Mesothelial cell of epicardium (in vitro differentiated cells): ENCODE measurements at places on chromosomes 4 and X.

DNA sequence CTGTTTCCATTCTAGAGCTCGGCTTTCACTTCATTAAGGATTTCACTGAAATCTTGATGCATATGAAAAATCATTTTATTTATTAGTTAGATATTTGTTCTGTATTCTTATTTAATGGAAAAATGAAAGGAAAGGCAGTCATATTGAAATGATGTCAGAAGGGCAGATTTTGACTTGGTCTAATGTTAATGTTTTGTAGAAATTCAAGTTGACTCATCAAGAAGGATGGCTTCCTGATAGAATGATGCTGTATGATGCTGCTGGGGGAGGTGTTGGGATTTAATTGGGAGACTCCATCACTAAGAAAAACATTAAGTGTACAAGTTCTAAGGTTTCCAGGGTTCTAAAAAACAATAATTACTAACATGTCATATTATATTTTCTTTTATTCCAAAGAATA is 204.8 kb downstream of the PDGFC start:
- no peaks in the 10 kb centered on the region for H3K27me3 ChIP-seq
- no peak overlapping the region for H3K27ac ChIP-seq
- DNase-seq: no peak
- no peak overlapping the region for H3K4me3 ChIP-seq
- H3K36me3 ChIP-seq: peaks cover 10% of the 10 kb centered on the region

- DNase-seq: no peak
- peaks cover 2% of the 10 kb centered on the region for H3K27me3 ChIP-seq
- no peaks in the 10 kb centered on the region for H3K36me3 ChIP-seq
Observed at GRCh38 chr4:121706595-121707021, 9.8 kb upstream of the ANXA5 start.

DNA sequence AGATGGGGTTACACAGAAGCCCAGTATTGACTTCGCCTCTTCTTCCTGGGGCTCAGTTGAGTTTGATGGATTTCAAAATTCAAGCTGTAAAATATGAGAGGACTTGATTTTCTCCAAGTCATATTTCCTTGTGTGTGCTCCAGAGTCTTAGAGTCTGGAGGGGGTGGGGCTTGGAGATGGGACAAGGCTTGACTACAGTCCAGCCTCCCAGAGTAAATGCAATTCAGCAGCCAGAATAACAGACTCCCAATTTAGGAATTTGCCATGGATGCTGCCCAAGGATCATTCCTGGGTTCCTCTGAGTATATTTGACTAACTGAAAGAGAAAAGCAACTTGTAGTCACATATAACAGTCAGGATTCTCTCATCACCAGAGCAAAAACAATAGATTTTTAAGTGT is 53.7 kb upstream of the RBPJ start:
- H3K4me1 ChIP-seq: peaks cover 5% of the 10 kb centered on the region
- no peak for DNase-seq
- H3K27me3 ChIP-seq: no peaks in the 10 kb centered on the region
- no peak overlapping the region for H3K4me3 ChIP-seq
- H3K36me3 ChIP-seq: no peaks in the 10 kb centered on the region

GRCh38 chrX:19388064-19388679 is 44.4 kb downstream of the PDHA1 start:
- no peaks in the 10 kb centered on the region for H3K27me3 ChIP-seq
- no peak overlapping the region for H3K4me3 ChIP-seq
- H3K27ac ChIP-seq: no peak overlapping the region
- H3K4me1 ChIP-seq: no peaks in the 10 kb centered on the region
- no peak for DNase-seq
- no peaks in the 10 kb centered on the region for H3K36me3 ChIP-seq

DNA sequence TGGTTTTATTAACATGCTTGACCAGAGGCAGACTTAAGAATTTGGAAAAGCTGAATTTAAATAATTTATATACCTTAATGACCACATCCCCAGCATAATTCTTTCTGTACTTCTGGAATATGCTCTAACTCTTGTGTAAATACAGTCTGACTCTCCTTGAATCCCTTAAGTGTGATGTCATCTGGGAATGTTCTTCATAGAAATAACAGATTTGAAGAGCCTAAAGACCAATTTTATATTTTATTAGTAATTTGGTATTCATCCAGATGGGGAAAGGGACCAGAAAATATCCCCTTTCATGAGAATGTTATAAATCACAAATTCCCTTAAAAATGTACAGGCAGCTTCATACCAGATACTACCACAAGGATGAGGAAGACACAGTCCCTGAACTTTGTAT is 58.3 kb downstream of the KCNIP4 start:
- no peaks in the 10 kb centered on the region for H3K36me3 ChIP-seq
- H3K4me3 ChIP-seq: no peak overlapping the region
- no peaks in the 10 kb centered on the region for H3K4me1 ChIP-seq
- no peak overlapping the region for H3K27ac ChIP-seq
- peaks cover 3% of the 10 kb centered on the region for H3K27me3 ChIP-seq
